ENCODE measurements at places on chromosomes 2 and 18.

DNA sequence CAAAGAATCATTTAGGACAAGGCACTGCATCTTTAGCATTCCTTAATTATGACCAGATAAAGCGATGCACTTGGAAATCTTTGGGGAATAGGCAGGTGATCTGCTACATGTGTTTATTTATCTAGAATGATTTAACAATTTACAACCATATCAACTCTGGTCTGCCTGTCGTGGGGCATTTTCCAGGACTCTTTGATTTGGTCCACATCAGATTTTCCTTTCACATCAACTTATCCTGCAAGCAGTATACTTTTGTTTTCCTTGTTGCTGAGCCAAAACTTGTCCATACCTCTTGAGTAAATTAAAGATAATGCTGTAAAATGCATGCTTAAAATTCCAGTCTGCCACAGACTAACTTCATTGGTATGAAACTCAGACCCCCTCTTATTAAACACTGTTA, 312.4 kb upstream of the TCF4 start:
- DNase-seq: no peak

DNA sequence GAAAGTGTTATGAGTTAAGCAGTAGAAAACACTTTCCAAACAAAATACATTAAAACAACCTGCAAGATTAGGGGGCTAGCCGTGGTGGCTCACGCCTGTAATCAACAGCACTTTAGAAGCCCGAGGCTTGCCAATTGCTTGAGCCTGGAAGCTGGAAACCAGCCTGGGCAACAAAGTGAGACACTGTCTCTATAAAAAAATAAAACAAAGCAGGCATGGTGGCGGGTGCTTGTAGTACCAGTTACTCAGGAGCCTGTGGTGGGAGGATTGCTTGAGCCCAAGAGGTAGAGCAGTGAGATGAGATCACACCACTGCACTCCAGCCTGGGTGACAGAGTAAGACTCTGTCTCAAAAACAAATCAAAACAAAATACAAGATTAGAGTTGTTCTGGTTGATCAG, 208.3 kb downstream of the ERBB4 start:
- peak; percentile 29 for DNase-seq

GRCh38 chr2:131092458-131093005, 728 bp downstream of the FAM168B start:
- DNase-seq: no peak

DNA sequence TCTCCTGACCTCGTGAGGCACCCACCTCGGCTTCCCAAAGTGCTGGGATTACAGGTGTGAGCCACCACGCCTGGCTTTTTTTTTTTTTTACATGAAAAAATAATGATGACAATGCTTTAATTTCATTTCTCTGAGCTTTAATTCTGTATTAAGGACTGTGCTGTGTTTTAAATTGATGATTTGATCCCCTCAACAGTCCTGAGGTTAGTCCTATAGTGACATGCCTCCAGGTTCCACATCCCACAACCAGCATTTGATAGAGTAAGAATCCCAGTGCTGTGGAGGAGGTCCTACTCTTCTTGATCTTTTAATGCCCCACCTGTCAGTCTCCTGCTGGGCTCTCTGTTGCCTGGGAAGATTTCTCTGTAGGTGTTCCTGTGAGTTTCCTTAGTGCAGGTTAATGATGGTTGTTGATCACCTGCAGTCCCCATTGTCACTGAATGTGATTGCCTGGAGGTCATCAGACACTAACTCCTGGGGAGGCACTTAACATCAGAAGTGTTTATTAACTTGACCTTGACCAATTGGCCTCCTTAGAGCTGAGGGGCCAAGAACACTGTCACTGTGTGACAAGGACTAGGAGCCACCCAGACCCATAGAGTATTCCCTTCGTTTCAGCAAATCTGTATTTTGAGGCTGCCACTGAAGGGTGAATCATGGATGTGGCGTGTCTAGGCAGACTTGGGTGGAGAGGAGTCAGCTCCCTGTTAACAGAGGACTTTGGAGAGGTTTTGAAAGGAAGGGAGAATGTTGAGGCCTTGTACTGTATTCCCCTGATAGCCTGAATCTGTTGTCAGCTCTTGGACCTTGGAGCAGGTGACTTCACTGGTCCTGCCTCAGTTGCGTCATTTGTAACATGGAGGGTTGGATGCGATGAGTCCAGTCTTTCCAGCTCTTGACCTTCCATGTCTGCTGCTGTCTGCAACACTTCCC, 11.5 kb downstream of the ASAP2 start:
- DNase-seq: no peak

- DNase-seq: no peak
These were observed 89.4 kb downstream of the RRM2 start for GRCh38 chr2:10211844-10212422.

DNA sequence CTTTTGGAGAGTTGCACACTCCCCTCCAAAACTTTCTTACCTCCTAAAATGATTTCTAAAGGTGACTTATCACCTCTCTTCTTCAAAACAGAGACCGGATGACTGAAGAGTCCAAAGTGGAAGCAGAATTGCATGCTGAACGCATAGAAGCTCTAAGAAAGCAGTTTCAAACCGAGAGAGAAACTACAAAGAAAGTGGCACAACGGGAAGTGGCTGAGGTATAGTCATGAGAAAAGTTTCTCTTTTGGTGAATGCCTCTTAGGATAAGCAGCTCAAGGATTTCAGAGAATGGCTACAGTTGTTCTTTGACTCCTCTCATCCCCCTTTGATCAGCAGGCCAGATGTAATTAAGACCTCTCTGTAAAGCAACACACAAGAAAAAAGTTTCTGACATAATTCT, 73.6 kb downstream of the GTF3C3 start:
- no peak for DNase-seq

DNA sequence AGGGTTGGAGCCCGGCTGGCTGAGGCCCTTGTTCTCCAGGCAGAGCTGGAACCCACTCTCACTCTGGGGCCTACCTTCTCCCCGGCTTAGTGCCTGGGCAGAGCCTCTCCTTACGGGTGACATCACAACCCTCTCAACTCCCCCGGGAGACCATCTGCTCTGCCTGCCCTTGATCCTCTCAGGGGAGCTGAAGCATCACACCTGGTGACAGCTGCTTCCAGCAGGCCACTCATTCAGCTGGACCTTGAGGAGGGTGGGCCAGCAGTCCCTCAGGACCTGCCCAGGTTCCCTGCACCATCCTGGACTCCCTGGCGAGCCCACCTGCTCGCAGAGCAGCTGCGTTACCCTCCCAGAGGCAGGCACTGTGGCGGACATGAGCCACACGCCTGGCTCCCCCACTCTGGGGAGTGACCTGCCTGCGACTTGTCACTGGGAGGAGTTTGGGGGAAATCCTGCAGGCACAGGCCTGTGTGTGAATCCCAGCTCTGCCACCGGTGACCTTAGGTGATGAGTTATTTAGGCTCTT, 13.1 kb downstream of the HS6ST1 start:
- peak; percentile 72 for DNase-seq

DNA sequence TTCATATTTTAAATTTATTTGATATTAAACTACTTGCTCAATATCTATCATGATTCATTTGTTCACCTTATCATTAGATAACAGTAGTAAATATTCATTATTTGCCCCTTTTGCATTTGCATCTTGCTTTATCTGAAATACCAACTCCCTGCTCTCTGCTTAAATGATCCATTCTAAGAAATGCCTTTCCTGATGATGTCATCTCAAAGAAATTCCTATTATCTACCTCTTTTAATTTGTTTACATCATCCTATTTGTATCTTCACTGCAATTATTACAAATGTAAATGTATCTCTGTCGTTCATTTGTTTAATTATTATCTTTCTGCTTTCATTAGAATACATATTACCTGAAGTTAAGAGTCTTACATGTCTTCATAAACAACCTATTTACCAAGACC, 549.9 kb downstream of the CBLN2 start:
- DNase-seq: no peak

DNA sequence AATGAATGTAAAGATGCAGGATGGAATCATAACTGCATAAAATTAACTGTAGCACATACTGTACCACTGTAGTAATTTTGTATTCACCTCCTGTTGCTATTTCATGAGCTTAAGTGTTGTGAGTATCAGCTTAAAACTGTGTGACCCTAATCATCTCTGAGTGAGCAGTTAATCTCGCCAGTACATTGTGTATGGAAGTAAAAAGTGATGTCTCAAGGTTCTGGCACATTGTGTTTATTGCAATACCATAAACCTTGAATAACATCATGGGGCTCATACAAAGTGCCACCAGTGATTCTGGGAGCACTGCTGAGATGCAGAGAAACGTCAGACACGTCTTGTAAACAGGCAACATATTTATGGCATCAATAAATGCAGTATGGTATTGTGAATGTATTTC, 124.5 kb downstream of the PMAIP1 start:
- DNase-seq: no peak

DNA sequence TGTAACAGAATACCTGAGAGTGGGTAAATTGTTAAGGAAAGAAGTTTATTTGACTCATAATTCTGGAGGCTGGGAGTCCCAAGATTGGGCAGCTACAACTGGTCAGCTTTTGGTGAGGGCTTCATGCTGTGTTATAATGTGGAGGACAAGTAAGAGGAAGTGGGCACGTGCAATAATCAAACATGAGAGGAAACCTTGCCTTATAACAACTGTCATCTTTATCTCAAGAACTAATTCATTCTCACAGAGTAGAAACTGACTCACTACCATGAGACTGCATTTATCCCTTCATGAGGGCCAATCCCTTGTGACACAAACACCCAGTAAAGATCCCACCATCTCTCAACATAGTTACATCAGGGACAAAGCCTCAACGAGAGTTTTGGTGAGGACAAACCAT, 318.1 kb upstream of the NT5C1B start:
- DNase-seq: no peak

- DNase-seq: no peak
These were observed 111.8 kb downstream of the CERS6 start for GRCh38 chr2:168567836-168568235.

GRCh38 chr2:39871291-39871761, 92.3 kb upstream of the THUMPD2 start:
- peak; percentile 93 for DNase-seq

- DNase-seq: no peak
These were observed 61.8 kb downstream of the NRP2 start for GRCh38 chr2:205744074-205744591.

- DNase-seq: no peak
These were observed 37.4 kb upstream of the SLC9A2 start for GRCh38 chr2:102581911-102582310.

- DNase-seq: no peak
These were observed 131.8 kb downstream of the TWIST2 start for GRCh38 chr2:238979636-238980035.

DNA sequence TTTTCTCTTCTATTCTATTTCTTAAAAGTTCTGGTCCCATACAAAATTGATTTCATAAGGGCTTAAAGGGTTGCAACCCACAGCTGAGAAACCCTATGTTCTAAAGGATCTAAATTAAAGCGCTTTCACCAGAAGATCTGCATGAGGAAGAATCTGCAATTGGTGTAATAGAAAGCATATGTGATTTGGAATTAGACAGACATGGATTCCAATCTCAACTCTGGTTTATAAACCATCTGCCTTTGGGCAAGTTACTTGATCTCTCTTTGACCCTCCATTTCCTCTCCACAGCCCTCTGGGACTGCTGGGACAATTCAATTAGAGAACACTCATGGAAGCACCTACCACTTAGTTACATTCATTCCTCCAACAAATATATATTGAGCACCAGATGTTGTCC, 178.7 kb downstream of the ANTXR1 start:
- peak; percentile 64 for DNase-seq

DNA sequence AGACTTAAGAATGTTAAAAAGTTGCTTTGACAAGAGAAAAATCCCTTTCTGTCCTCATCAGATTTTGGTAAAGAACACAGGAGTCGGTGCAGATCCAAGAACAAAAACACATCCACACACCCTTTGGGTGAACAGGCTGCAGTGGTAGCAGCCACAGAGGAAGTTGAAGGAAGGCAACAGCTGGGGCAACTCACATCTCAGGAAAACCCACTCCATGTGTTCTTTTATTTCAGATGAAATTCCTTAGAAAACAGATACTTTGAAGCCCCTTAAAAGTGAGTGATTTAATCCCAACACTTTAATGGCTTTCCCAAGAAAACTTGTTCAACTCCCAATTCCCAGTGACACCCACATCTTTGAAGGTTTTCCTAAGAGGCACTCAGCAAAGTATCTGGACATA, 271.3 kb downstream of the ICOS start:
- DNase-seq: no peak

DNA sequence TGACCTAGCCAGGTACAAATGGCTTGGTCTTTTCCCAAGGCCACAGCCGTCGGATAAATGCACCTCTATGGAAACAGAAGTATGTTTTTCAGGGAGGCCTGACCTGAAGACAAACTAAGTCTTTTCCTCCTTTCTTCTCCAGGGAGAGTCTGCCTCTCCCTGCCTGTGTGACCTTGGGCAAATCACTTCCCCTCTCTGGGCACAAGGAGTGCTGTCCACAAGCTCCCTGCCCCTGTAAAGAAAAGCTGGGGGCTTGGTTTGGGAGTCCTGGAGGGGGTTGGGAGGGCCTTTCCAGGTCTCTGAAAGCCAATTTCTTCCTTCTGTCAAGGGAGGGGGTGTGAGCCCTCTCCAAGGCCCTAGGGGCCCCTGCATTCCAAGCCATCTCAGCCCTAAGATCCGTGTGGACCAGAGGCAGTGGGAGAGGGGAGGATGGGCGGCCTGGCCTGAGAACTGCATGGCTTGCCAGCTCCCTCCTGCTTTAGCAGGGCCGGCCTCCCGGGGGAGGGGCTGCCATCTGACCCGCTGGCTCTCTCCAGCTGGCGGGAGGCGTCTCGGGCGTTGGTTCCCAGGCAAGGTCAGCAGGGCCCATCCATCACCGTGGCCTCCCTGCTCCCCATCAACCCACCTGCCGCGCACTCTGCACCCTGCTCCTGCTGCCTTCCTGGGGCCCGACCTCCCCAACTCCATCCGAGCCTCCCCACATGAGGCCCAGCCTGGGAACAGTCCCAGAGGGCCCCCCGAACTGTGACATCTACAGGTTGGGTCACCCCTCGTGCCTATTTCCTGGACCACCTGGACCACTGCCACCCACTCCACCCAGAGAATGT, 61.4 kb downstream of the SMAD7 start:
- peak; percentile 56 for DNase-seq

GRCh38 chr2:146992057-146992456, 852.8 kb upstream of the ACVR2A start:
- DNase-seq: no peak

GRCh38 chr2:191713837-191714236, 35.9 kb downstream of the NABP1 start:
- no peak for DNase-seq

DNA sequence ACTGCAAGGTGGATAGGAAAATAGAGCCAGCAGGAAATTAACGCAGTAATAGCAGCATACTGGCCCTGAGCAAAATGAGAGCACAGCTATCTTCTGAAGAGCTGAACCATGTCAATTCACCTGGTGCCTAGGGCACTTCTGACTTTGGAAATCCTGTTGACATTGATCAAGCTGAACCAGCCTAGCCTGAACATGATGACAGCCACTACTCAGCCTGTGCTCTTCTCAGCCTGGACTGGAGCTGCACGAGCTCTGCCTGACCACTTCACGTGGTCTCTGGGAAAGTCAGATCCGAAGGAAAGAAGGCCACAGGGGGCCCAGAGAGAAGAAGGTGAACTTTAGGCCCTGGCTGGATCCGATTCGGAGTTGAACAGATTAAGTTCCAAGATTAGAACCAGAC, 421.9 kb downstream of the LPIN1 start:
- no peak for DNase-seq

GRCh38 chr2:209382775-209383174, 41.1 kb upstream of the MAP2 start:
- DNase-seq: no peak

All from SK-N-DZ (cell line).